Stimulated activated CD4-positive, alpha-beta T cell treated with anti-CD3 and anti-CD28 coated beads, Interleukin-1b, Interleukin-23, amount 100 ng/mL, for 4 hours (primary cell): ENCODE measurements at places on chromosomes 1 and 21.

- no peak for DNase-seq
These were observed 51.5 kb upstream of the NCAM2 start for GRCh38 chr21:20946701-20947100.

GRCh38 chr1:231626951-231627614 lies 493 bp downstream of the DISC1 start:
- DNase-seq, result no peak

- DNase-seq, result no peak
These were observed 48.0 kb upstream of the ZC3H11B start for GRCh38 chr1:219660666-219661463.

- no peak for DNase-seq
These were observed 2.2 kb downstream of the ELOA start for GRCh38 chr1:23745515-23745914.
